Stimulated activated CD4-positive, alpha-beta T cell treated with anti-CD3 and anti-CD28 coated beads, Interleukin-1b, Interleukin-23, amount 100 ng/mL, for 4 hours (primary cell): ENCODE measurements at places on chromosomes 13 and 19.
A peak's percentile ranks its signal among the peaks of the same experiment; 100 is the strongest.

GRCh38 chr19:39970425-39970674 is 615 bp upstream of the PSMC4 start:
- DNase-seq = no peak

DNA sequence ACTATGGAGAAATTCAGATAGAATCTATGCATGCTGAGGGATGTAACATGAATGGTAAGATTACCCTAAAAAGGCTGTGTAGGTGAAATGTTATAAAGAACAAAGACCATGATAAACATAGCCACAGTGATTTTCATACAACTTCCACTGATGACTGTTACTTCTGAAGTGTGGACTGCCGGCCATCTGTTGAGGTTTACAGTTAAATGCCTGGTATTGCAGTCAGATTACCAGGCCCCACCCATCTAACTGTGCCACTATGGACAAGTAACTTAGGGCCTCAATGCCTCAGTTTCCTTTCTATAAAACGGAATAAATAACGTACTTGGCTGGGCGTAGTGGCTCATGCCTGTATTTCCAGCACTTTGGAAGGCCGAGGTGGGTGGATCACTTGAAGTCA is 395.6 kb downstream of the KLF12 start:
- DNase-seq = no peak

- no peak for DNase-seq
These were observed 112.5 kb downstream of the COG6 start for GRCh38 chr13:39767791-39768517.

DNA sequence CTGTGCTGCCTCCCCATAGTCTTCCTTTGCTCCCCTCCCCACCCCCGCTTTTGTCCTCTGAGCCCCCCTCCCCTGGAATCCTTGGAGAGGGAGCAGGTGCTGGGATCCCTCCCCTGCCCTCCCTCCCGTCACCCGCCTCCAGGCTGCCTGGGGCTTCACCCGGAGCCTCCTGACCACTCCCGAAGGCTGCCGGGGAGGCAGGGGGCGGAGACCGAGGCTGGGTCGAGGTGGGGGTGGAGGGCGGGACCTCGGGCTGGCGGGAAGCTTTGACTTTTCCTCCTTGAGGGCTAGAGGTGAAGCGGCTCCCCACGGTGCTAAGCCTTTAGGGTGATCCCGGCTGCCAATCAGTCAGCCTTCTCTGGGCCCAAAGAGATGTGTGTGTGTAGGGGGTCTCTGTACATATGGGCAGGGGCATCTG is 1.5 kb downstream of the KMT5C start:
- DNase-seq = peak; percentile 59

GRCh38 chr13:31556376-31556775 is 182.9 kb upstream of the RXFP2 start:
- DNase-seq = no peak

DNA sequence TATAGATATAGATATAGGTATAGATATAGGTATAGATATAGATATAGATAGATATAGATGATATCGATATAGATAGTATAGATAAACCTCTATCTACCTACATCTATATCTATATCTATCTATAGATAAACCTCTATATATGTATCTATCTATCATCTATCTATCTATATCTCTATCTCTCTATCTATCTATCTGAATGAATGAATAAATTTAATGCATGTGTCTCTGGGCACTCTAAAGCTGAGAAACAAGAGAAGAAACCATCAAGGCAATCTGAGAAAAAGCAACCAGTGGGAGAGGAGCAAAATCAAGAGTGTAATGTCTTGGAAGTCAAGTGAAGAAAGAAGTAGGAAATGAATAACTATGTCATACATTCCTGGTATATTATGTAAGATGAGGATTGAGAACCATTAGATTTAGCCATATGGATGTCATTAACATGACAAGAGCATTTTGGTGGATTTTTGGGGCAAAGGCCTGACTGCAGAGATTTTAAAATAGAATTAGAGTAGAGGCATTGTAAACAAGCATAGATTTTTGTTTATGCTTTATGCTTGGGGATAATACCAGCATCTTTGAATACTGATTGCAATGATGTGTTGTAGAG is 1262.7 kb upstream of the MIR17HG start:
- DNase-seq = no peak

DNA sequence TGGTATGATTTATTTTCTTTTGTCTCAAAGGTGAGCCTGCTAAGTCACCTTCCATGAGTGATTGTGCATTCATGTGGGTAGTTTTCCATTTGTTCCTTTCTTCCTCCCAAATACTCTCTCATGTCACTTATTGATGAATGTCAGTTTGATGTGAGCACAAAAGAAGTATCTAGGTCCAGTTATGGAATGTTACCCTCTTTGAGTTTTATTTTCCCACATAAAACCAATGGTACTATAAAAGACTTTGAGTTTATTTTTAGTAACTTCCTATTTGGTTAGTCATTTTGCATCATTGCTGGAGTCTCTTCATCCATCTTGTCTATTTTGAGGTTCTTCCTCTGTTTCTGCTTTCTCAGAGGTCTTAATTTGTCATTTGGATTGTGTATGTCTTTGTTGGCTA is 321.3 kb downstream of the GPC6 start:
- no peak for DNase-seq

GRCh38 chr19:12769689-12770088 is 5.7 kb downstream of the HOOK2 start:
- peak; percentile 58 for DNase-seq

- DNase-seq = no peak
These were observed 18.6 kb downstream of the ZNF816 start for GRCh38 chr19:52943884-52944643.

GRCh38 chr13:90454002-90454636 is 893.4 kb upstream of the MIR17HG start:
- no peak for DNase-seq

GRCh38 chr13:28751175-28751960 is 32.6 kb upstream of the SLC46A3 start:
- DNase-seq = no peak

DNA sequence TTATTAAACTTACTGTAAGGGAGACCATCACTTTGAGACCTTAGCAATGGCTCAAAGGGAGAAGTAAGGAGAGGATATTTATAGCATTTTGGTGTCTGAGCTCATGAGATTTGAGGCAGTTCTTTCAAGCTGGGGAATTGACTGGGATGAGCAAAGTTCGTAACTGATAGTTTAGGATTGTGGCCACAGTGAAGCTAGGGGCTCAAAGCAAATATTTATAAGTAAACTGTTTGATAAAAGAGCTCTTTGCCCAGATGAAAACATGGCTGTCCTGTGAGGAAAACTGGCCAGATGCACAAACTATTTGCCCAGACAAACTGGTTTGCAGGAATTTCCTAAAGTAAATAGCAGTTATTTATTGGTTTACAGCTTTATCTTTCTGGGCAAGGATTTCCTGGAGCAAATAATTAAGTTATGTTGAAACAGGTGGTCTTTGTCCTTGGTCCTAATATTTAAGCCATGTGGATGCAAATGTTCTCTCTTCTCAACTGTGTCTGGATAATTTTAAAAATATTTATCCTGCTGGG is 59.7 kb upstream of the TMTC4 start:
- DNase-seq = no peak

DNA sequence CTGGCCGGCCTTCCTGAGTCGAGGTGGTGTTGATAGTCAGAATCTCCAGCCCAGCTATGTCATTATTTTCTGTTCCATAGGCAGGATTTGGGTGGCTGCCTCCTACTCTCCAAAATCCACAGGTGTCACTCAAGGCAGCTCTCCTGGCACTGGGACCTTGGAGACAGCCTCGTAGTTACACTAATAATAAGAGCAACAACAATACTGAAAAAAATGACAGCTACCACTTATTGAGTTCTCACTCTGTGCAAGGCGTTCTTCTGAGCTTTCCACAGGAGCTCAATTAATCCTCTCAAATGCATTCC is 12.2 kb upstream of the KLK12 start:
- no peak for DNase-seq

GRCh38 chr13:91540158-91540736 is 141.8 kb downstream of the GPC5 start:
- no peak for DNase-seq

DNA sequence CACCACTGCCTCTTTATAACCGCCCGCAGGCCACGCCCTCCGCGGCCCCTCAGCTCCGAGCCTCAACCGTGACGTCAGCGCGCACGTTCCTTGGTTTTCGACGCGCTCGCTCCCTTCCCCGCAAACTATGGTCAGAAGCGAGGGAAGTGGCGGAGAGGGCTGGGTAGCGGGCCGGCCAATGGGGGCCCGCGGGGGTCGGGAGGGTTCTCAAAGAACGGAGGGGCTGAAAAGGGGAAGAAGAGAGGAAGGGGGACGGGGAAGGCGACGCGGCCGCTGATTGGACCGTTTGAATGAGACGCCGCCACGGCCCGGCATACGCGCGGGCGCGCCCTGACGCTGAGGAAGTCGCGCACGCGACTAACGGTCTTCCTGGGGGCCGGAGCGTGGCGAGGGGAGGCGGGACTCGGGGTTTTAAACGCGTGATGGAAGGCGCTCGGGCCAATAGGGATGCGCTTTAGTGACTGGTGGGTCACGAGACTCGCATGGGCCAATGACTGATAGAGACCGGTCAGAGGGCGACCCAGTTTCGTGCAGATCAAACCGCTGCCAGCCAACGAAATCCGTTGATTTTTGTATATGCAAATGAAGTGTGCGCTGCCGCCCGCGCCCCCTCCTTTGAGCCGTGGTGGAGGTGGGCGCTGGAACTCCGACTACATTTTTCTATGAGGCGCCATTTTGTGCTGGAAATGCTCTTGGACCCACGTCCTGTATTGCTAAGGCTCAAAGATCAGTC is 378 bp upstream of the UBE2S start:
- DNase-seq = peak; percentile 93

- DNase-seq = no peak
These were observed 36.0 kb downstream of the KCTD15 start for GRCh38 chr19:33832633-33833032.

DNA sequence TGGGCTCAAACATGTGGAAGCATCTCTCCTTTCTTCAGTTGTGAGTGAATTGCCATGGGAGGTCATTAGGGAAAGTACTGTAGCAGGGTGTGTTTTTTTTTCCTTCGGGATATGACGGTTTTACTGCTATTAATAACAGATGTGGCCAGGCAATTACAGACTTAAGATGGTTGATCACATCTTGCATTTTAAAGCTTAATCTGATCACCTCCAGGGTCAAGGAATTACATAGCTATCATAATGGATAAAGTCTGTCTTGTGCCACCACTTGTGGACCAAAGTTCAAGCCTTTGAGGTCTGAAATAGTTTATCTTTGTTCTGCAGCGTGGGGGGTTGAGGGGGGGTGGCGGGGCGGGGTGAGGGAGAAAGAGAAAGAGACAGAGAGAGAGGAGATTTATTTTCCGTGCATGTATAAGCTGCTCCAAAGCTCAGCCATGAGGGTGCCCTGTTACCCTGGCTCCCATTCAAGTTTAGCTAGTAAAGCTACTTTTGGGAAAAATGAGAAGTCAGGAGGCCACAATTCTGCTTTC is 5.5 kb upstream of the SERP2 start:
- no peak for DNase-seq

DNA sequence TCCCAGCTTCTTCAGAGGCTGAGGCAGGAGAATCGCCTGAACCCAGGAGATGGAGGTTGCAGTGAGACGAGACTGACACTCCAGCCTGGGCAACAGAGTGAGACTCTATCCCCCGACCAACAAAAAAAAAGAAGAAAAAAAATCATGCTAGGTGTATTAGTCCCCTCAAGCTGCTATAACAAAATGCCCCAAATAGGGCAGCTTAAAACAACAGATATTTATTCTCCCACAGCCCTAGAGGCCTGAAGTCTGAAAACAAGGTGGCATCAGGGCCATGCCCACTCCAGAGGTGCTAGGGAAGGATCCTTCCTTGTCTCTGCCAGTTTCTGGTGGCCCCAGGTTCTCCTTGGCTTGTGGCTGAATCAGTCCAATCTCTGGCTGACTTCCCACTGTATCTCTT is 8.6 kb upstream of the EHD2 start:
- no peak for DNase-seq

GRCh38 chr13:114151565-114152284 is 19.3 kb upstream of the RASA3 start:
- DNase-seq = no peak

DNA sequence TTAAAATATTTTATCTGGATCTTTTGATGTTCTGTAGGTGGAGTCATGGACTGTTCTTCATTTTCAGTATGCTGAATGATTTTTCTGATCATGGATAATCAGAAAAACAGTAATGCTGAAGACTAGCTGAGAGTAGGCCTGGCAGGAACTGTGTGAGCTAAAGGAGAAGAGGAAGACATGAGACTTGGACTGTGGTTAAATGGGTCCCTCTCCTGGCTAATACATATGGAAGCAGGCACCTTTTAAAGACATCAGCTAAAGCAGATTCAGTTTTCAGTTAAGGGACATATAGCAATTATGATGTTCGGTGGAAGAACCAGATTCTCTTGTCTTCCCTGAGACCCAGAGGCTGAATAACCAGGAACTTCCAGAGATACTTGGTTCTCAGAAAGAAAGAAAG is 169.4 kb downstream of the OLFM4 start:
- DNase-seq = no peak

GRCh38 chr13:113210833-113211232 is 1.4 kb downstream of the CUL4A start:
- DNase-seq = no peak

GRCh38 chr13:110304256-110304655 is 2.7 kb downstream of the COL4A1 start:
- DNase-seq = no peak

DNA sequence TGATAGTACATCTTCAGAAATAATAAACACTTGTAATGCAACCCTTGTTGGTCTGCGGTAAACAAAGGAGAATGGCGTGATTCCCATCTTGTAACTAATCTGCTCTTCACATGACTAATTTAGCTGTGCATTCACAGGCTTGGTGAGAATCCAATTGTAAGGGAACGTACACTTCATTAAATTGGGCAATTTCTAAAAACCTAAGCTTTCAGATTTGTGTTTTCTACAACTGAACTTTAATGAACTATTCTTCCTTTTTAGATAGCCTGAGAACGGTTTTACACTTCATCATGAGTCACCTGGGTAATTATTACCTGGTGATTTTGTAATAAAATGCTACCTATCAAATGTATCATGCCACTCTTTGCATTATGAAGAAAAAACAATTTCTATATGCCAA is 306.9 kb downstream of the KLF5 start:
- DNase-seq = no peak

- DNase-seq = no peak
These were observed 10.6 kb upstream of the KIR2DL4 start for GRCh38 chr19:54792814-54793213.

GRCh38 chr13:111449041-111449440 is 128.6 kb downstream of the TEX29 start:
- DNase-seq = no peak

GRCh38 chr19:10026744-10027143 is 13.5 kb downstream of the RDH8 start:
- no peak for DNase-seq
